Activated gamma-delta T cell treated with Interleukin-2 at 50 U/mL for 16 hours (primary cell): ENCODE measurements at places on chromosomes 3 and 15.

DNA sequence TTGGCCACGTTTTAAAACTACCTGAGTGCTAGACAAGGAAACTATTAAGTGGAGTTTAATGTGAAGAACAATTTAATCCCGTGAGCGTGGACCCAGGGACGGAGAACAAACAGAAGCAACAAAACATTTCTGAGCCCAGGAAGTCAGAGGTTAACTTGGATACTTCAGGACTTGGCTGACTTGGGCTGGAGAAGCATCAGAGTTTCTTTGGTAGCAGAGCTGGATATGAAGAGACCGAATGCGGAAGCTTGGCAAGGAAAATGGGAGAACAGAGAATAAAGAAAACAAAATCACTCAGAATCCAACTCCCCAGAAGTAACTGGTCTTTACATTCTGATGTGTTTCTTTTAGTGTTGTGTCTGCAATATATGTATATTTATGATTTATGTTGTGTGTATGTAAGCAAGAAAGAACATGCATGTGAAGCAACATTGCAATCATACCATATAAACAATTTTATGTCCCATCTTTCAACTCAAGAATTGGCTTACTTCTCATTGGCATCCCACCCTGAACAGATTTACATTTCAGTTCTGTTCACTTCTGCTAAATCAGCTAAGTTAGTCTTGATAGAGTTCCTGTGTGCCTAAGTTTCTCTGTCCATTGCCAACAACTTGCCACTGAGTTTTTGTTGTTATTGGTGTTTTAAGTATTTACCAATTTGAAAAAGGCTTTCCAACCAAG lies 17.2 kb upstream of the PLOD2 start:
- DNase-seq, result no peak

DNA sequence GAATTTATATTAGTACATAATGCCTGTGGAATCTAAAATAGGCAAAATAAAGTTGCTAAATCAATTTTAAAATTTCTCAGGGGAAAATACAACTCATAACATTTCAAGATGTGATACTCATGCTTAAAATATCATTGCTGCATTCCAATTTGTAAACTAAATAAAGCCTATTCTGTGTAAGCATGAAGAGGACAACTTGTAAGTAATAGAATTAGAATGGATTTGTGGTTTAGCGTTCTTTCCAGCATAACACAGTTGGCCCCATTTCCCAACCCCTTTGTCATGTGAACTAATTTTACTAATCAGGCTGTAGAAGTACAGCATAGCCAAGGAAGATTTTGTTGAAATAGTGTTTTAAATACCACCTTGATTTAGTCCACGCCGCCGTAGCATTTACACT lies 437.2 kb downstream of the SI start:
- DNase-seq, result no peak

- DNase-seq, result no peak
These were observed 271.0 kb upstream of the GADL1 start for GRCh38 chr3:31165399-31165860.

DNA sequence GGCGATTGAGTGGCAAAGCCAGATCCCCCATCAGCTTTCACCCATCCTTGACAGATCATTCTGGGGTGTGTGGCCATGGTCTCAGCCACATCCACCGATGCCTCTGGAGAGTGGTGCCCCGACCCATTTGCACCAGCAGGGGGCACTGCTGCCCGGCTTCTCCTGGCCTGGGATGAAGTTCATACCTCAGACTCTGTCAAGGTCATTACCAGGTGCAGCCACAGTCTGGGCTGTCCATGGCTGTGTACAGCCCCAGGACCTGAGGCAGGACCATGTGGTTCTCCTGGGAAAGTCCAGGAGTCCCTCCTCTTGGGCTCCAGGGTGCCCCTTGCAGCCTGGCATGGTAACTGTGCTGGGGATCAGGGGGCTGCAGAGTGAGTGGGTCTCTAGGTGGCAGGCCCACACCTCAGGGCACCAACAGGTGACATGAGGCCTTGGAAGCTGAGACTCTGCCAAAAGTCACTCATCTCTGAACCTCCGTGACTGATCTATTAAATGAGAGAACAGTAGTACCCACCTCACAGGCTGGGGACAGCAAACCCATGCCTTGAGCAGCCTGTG lies 67.2 kb downstream of the CACNA2D2 start:
- DNase-seq, result peak; percentile 77

DNA sequence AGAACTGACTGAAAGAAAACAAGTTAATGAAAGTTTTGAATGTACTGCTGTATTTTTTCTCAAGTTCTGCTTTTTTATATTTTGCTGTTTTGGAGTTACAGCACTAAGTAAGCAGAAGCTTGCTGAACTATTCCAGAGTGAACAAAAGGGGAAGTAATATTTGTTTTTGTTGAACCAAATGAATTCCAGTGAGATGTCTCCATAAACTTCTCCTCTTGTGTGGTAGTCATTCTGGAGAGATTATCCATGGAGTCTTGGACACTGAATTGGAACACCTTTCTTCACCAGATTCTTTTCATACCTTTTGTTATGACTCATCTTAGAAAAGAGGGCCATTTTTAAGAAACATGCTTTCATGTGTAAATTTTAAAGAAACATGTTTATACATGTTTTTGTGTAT lies 8.8 kb downstream of the ANKUB1 start:
- DNase-seq, result no peak

- no peak for DNase-seq
These were observed 17.3 kb downstream of the ABHD5 start for GRCh38 chr3:43707998-43708397.

GRCh38 chr3:177538750-177539730 lies 341.8 kb upstream of the TBL1XR1 start:
- peak; percentile 27 for DNase-seq

DNA sequence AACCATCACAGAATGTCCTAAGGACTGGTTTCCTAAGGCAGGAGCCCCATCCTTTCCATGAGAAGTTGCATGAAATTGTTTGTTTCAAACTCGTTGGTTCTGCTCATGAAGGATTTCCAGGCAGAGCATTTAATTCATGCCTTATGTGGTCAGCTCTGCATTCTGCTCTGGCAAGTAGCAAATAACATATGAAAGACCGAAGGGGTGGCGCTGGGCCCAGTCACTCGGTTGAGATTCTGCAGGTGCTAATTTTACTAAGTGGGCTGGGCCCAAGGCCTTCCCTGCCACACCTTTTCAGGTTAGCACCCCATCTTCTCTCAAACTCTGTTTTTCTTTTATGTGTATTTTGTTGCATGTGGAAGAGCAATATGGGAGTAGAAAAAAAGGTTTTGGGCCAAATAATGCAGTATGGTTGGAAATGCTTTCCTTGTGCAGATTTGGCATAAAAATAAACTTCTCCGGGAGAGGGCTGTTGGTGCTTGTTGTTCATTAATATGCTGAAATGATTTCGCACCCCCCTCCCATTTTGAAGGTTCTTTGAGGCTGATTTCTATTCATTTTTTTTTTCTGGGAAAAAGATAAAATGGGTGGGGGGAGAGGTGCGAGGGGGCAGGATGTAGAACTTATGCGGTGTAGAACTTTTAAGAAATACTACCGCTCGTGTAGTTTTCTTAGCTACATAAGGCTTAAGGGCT lies 182.9 kb upstream of the FEZF2 start:
- DNase-seq, result no peak

DNA sequence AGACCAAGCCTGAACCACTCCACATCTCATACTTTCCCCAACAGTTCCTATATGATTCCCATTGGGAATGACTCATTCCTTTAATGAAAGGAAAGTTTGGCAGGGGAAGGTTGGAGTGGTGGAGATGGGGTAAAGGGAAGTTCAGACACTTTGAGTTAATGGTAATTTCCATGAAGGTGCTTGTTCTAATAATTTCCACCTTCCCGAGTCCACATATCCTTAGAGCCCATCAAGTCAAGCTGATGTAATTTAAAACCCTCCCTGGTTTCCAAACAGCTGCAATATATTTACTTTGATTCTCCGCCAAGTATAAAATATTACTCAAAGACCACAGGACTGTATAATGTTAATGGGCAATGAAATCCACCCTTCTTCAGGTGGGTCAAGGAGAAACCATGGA lies 95.0 kb upstream of the GALNT15 start:
- DNase-seq, result no peak

- DNase-seq, result no peak
These were observed 10.6 kb downstream of the TTC21A start for GRCh38 chr3:39118079-39118478.

GRCh38 chr3:133089906-133090485 lies 51.8 kb downstream of the TMEM108 start:
- no peak for DNase-seq

- no peak for DNase-seq
These were observed 201.3 kb upstream of the PRICKLE2 start for GRCh38 chr3:64426551-64426950.

DNA sequence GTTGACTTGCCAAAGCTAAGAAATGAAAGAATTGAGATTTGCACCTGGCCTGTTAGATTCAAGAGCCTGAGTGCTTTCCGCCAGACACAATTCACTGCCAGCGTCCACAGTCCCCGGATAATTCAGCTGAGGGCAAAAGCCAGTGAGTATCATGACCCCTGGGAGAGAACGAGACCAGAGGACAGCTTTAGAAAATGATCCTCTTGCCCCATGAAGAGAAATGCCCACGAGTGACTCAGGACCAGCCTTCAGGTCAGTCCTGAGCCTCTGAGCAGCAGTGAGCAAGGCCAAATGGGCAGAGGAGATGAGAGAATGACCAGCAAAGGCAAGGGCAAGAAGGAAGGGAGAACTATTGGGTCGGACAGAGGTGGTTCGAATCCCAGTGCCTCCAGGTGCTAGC lies 273.5 kb downstream of the FAM43A start:
- no peak for DNase-seq

GRCh38 chr3:9878700-9879099 lies 1.4 kb downstream of the CIDEC start:
- no peak for DNase-seq

DNA sequence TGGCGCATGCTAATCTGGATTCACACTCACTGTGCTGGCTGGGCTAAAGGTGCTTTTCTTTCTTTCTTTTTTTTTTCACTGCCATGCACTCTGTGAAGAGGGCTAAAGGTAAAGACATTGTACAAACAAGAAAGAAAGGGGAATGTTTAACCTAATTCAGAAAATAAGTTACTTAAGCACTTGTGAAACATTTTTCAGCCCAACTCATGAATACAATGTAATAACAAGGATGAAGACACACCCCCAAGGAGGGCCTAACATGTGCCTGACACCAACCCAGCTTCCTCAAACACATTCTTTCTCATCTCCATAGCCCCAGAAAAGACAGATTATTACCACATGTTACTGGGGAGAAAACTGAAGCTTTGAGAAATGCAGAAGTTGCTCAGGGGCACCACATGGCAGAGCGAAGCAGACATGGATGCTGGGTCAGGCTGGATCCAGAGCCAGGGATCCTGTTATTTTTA lies 5.7 kb downstream of the STIMATE start:
- no peak for DNase-seq

- no peak for DNase-seq
These were observed 292.0 kb downstream of the ZIC1 start for GRCh38 chr3:147701195-147701594.

DNA sequence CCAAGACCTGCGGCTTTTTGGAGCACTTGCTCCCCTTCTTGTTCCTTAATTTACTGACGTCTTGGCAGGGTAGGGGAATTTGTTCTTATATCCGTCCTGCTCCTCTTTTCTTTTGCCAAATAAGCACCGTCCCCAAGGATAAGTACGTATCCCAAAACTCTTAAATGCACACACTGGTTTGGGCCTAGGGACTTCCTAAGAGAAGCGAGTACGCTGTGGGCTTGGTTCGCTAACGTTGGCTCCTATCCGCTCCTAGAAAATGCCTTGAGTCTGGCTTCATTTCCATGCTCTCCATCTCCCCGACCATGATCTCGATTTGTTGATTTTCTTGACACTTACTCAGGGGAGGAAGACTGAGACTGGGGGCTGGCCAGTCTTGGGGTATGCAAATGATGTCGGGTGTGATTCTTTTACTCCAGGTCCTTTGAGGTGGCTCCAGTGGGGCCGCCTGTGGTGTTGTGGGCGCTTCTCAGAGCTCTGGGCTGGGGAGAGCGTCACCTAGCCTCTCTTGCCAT lies 1.3 kb downstream of the MYRIP start:
- no peak for DNase-seq

DNA sequence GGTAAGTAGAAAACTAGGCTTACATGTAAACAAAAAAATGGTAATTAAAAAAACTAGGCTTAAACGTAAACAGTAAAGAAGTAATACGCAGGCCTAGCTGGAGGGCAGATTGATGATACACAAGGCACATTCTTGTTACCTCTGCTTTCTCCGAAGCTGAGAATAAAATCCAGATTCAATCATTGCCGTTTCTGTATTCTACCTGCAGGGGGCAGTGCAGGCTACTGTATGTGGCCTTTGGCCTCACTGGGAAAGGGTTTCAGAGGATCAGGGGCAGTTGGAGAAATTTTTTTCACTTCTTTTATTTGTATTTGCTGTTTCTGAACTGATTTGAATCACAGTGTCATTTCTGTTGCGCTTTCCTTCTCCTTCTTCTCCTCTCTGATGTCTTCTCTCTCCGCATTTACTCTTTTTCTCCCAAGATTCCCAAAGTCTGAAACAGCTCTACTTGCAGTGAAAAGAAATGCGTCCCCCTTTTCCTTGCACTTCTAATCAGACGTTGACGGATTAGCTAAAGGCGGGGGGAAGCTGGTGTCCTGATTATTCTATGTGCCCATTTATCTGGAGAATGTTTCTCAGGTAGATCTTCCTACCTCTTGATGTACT lies 67.1 kb upstream of the MCTP2 start:
- peak; percentile 54 for DNase-seq

GRCh38 chr15:43913941-43914340 lies 87.1 kb downstream of the WDR76 start:
- DNase-seq, result no peak

DNA sequence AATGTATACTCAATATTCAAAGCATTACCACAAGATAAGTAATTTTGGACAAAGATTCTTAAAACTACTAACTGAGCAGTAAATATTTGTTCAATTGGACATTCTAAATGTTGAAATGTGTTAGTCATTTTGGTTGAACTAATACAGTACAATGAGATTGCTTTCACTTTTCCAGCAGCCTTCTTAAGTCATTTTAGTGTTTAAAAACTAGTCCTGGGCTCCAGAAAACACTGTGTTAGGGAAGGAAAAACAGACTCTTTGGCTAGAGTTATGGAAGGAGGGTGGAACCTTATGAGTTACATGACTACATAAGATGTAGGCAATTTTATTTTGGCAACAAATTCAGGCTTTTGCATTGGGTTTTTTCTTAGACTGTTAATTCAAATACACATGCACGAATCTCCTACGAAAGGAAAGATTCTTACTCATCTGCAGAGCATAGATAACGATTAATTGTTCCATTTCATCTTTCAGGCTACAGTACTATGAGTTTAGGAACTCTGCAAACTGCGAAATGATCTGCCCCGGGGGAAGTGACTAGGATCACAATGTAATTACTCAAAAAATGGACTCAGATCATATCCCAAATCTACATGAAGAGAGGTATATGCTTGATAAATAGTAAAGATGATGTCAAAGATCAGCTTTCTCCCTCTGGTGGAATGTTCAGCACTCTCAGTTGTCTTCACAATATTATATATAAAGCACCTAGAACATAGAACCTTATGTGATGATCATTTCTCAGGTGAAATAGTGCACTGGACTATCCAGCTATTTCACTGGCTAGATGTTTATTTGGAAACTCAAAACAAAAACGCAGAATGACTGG lies 492.8 kb upstream of the MDFIC2 start:
- DNase-seq, result no peak

- no peak for DNase-seq
These were observed at the start of gene PAQR9 for GRCh38 chr3:142963516-142964448. TSS of gene PAQR9 (minus strand) at chr3:142963674. CDS start at chr3:142963336, 338 bp downstream.
